ENCODE measurements at places on chromosomes 3 and 15.

DNA sequence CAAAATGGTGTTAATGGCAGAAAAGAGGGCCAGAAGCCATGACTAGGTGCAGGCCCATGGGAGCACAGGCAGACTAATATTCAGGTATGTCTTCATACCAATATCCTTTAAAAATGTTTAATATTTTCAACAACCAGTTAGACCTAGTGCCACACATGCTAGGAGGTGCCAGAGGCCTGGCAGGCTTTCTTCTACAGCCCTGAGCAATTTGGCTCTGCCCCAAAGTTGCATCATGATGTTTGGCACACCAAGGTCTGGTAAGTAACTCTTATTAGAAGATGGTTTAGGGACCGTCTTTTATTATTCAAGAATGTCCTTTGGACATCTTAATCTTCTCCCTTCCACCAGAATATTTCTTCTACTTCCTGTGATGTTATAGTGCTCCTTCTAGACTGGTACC is 34.8 kb downstream of the MITF start:
- no peak for DNase-seq

DNA sequence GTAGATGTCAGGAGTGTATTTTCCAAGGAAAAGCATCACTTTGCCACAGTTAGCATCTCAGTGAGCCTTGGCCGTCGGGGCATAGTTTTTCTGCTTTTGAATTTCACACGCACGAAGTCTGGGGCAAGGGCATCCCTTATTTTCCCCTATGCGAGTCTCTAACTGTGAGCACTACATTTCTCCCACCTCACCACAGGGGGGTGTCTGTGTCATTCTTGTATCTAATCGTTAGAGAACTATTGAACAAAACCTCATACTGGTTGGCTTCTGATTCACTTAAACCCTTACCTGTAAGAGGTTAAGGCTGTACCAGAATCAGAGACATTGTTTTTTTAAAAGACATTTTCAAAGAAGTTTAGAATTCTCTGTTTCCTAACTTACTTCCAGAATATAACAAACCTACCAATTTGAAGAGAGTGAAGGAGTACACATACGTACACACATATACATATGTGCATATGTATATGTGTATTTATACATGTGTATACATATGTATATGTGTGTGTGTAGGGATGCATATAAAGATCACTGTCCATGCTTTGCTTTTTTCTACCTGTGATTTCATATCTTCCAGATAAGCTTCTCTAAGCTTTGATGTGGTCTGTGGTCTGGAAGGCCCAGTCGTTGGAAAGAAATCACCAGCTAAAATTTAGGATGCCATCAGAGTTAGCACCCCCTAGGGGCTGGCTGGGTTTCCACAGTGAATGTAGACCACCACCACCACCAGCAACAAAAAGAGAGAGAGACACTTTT is 49.4 kb downstream of the MYZAP start:
- DNase-seq, result peak; percentile 13

- DNase-seq, result no peak
Observed at GRCh38 chr15:61831505-61831921, 228.7 kb downstream of the VPS13C start.

- DNase-seq, result no peak
Observed at GRCh38 chr15:90055182-90055581, 47.1 kb downstream of the IDH2 start.

DNA sequence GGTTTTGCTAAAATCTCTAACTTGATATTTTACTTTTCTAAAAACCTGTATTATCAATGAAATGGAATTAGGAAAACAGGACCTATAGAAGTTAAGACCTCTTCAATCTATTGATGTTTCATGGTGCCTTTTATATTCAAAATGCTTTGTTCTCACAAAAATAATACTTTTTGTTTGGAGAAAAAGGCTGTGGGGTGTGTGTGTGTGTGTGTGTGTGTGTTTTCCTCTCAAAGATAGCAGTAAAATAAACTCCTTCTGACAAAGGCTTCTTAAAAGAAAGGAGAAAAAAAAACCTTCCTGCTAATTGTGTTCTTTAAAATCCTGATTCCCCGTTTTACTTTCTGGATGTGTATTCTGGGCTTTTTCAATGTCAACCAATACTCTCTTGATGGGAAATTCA is 54.5 kb downstream of the RBM6 start:
- DNase-seq, result no peak

DNA sequence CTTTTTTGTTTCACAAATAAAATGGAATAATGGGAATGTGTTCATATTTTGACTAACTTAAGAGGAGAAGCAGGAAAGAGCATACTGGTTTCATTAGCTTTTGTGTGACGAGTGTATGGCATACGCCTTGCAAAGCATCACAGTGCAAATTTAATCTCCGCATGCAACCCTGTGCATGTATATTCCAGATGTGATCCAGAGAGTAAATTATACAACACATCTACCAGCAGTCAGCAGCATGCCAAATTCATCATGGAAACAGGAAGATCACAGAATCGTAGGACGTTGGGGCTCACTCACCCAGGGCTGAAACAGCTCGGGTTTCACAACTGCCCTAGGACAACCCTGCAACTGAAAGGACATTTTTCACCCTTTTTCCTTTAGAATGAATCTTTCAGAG is 53.4 kb downstream of the ADAMTS9 start:
- DNase-seq, result no peak

DNA sequence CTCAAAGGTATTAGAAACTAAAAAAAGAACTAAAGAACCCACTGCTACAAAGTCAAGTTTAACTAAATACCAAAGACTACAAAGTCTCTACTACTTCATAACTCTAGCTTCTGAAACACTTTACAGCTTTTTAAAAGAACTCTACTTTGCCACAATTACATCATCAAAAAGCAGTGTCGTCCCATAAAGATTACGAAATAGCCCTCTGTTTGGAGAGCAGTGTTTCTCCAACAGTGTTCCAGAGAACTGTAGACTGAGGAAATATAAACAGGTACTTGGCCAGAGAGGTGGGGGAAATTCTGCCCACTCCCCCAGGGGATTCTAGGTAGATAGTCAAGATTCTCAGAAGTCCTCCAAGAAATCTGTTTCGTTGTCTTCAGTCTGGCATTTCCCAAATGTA is 225.6 kb downstream of the PDZRN3 start:
- DNase-seq, result no peak

- no peak for DNase-seq
Observed at GRCh38 chr15:78004919-78005634, 72.4 kb downstream of the TBC1D2B start.

- DNase-seq, result no peak
Observed at GRCh38 chr3:60588806-60589205, 662.4 kb downstream of the FHIT start.

- no peak for DNase-seq
Observed at GRCh38 chr15:36884936-36885635, 215.3 kb downstream of the MEIS2 start.

DNA sequence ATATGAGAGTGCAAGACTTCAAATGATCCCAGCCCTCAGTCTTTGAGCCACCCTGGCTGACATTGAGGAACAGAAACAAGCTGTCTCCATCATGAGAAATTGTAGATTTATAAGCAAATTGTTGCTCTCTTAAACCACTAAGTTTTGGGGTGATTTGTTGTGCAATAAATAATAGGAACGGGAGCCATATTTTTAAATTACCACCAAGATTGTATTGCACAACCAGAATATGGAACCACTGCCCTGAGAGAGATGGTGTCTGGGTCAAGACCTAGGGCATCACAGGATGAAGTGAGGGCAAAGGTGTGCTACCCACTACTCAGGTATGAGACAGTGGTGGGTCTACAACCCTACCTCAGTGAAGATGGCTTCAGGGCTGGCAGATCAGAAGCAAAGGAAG is 2.3 kb upstream of the CFAP92 start:
- no peak for DNase-seq

Data from CD4-positive, alpha-beta T cell treated with Interleukin-10 for 1 hour (primary cell).